Posterior vena cava (tissue), 2 donors: ENCODE measurements at places on chromosomes 1 and 21. TPM values are rescaled to one million over a fixed set of nuclear protein-coding genes. Genes with fewer than 3 reads are reported as not detected.

Gene RXFP4
- total RNA-seq = not detected

Gene EDEM3
- 41.6 TPM for total RNA-seq

Gene WNT4
- total RNA-seq = 0.10 TPM

Gene CATSPER4
- not detected for total RNA-seq

Gene FMO2
- total RNA-seq = 41.0 TPM

Gene SIK1
- 34.9 TPM for total RNA-seq

Gene SPRR2A
- not detected for total RNA-seq

- DNase-seq = no peak
Observed at GRCh38 chr1:56291374-56291919, 287.9 kb downstream of the PLPP3 start.

DNA sequence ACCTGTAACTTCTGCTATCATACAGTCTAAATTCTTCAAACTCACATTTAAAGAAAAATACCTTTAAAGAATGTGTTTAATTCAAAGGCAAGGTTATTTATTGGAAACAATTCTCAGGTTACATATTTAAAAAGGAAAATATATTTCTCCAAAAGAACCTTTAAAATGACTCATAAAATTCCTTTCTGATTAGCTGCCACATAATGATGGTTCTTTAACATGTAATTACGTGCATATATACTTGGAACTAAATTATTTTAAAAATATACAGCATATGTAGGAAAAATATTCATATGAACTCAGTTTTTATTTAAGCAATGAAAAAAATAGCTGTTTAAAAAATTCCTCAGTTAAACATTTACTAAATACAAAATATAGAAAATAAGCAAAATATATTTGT lies 173.6 kb downstream of the COP1 start:
- DNase-seq = no peak

GRCh38 chr1:27772036-27772931 lies 735 bp upstream of the STX12 start:
- DNase-seq = no peak

GRCh38 chr1:151001602-151002001 lies 5.1 kb downstream of the MINDY1 start:
- DNase-seq = no peak

GRCh38 chr1:15277933-15278332 lies 30.9 kb downstream of the FHAD1 start:
- DNase-seq = no peak

GRCh38 chr21:38770660-38771059 lies 35.1 kb upstream of the ETS2 start:
- DNase-seq = no peak

DNA sequence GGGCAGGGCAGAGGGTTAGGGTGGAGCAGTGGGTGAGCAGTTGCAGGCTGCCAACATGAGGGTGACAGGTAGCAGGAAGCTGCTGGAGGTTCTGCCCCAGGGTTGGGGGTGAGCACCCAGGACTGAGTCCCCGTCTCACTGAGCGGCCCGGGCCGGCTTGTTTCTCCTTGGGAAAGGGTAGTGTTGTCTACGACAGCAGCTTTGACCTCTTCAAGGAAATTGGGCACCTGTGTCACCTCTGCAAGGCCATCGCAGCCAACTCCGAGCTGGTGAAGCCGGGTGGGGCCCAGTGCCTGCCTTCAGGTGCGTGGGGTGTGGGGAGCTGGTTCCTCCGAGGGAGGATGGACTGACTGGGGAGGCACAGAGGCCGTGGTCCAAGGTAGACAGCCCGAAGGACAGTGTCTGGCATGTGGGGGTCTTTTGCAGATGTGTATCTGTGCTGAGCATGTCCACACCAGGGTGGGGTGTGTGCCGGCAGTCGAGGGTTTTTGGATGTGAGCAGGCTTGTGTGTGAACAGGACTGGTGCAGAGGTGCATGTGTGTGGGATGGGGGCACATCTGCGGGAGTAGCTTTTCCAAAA lies 51.9 kb downstream of the DISP3 start:
- DNase-seq = no peak

GRCh38 chr1:222204475-222204874 lies 343.4 kb downstream of the HHIPL2 start:
- DNase-seq = no peak

- DNase-seq = no peak
Observed at GRCh38 chr1:184199438-184200085, 148.0 kb downstream of the TSEN15 start.

DNA sequence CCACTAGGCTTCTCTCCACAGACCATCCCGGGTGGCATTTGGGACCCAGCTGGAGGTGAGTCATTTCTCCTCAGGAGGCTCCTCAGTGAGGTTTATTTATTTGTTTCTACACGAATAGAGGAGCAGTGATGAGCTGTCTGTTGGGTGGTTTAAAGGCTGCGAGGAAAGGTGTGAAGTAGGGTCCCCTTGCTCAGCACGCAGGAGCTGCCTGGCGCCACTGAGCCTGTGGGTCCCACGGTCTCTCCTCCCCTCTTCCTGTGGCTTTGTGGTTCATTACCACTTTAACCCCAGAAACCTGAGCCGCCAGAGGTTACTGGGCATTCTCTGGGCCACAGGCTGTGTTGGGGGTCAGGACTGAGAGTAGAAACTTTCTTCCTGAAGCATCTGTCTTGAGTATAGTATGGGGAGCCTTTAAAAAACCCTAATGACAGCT lies 39.9 kb downstream of the IL6R start:
- DNase-seq = no peak

- DNase-seq = no peak
Observed at GRCh38 chr1:112696578-112697314, 10.2 kb downstream of the RHOC start.
